ENCODE measurements at places on chromosomes 13 and 19.

- DNase-seq, result no peak
Observed at GRCh38 chr13:26697069-26697955, 63.3 kb downstream of the GPR12 start.

- DNase-seq, result no peak
Observed at GRCh38 chr13:21823949-21824348, 153.1 kb downstream of the FGF9 start.

GRCh38 chr13:26517936-26518335 is 39.5 kb upstream of the WASF3 start:
- no peak for DNase-seq

- peak; percentile 33 for DNase-seq
Observed at GRCh38 chr19:47272448-47273312, 2.0 kb upstream of the INAFM1 start.

DNA sequence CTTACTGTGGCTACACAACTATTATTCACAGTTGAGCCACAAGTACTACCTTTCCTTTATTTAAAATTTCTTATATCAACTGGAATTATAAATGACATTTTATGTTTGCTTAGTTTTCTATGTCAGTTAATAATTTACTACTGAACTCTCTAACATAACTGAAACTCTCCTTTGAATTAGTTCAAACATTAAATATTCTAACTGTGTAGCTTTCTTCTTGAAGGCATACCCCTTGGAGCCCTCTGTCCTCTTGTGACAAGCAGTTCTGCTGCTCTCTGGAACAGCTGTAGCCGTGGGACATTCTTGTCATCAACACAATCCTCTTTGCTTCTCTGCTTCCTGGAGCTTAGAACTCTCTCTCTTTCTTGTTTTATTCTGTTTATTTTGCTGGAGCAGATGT is 244.8 kb downstream of the NHLRC3 start:
- DNase-seq, result no peak

DNA sequence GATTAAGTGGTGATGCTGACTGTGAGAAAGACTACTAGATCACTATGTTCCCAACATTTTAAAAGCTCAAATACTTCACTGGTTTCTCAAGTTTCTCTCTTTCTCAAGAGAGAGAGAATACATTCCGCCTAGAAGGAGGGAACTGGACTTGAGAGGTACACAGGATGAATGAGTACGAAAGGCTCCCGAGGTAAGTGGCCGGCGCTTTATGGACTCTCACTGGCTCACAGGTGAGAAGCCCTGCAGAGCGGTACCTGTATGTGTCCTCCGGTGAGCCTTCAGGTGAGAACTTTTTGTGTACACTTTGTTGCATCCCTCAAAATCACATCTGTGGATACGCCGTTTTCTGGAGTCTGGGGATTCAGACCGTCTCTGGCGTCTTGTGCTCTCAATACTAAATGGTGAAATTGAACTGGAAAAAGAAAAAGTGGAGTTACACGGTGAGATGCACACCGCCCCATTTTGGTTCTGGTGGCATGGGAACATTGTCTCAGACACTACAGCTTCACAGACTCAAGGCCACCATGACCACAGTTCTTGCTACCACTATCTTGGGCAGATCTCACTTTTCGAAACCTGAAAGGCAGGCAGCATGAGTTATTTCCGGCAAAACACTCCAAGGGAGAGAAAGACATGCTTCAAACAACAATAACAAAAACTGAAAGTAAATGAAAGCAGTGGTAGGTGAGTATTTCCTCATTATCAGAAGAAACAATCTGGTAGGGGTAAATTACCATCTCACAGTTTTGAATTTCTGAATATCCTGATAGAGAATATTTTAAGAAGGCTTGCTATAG is 418.9 kb downstream of the KLF12 start:
- no peak for DNase-seq
